ENCODE measurements at places on chromosomes 7 and 10.
A peak's percentile ranks its signal among the peaks of the same experiment; 100 is the strongest.

GRCh38 chr7:88431882-88432281 is 125.2 kb upstream of the STEAP4 start:
- no peak for DNase-seq

GRCh38 chr10:77744245-77744644 is 106.6 kb upstream of the KCNMA1 start:
- DNase-seq = no peak

- DNase-seq = no peak
These were observed 13.7 kb downstream of the INPP5A start for GRCh38 chr10:132551093-132551807.

DNA sequence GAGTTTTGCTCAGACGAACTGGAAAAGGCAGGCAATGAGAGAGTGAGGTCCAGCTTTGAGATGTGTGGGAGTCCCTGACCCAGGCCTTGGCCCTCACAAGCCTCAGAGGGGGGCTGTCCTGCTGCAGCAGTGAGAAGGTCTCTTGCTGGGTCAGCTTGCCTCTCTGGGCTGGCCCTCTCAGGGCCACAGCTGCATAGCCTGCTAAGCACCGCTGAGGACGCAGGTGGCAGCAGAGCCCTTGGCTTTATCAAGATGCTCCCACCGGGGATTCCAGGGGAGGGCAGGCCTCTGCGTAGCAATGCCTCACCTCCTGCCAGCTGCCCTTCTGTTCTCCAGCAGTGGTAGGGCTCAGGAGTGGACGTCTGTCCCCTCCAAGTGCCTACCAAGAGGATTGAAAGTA is 128.7 kb downstream of the COBL start:
- DNase-seq = no peak

GRCh38 chr7:139022286-139022685 is 13.6 kb downstream of the ZC3HAV1L start:
- no peak for DNase-seq

GRCh38 chr10:33556103-33556502 is 221.6 kb upstream of the NRP1 start:
- DNase-seq = no peak

GRCh38 chr7:55274156-55274555 is 91.0 kb upstream of the LANCL2 start:
- DNase-seq = no peak

GRCh38 chr7:10998996-10999757 is 25.5 kb downstream of the PHF14 start:
- no peak for DNase-seq

- DNase-seq = no peak
These were observed 79.8 kb downstream of the ABI1 start for GRCh38 chr10:26780793-26781601.

DNA sequence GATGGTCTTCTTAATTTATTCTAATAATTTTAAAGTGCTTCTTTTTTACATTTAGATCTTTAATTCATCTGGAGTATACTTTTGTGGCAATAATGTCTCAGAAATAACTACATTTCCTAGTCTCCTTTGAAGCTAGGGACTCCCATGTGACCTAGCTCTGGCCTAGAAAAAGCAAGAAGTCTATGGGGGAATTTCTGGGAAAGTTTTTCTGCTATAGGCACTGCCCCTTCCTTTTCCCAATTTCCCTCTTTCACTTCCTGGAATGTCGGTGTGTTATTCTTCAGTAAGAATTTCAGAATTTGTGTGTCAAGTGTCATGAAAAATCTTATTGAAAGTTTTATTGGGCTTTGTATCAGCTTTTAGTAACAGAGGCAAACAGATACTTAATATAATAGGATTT is 94.6 kb upstream of the LRRC4 start:
- no peak for DNase-seq

DNA sequence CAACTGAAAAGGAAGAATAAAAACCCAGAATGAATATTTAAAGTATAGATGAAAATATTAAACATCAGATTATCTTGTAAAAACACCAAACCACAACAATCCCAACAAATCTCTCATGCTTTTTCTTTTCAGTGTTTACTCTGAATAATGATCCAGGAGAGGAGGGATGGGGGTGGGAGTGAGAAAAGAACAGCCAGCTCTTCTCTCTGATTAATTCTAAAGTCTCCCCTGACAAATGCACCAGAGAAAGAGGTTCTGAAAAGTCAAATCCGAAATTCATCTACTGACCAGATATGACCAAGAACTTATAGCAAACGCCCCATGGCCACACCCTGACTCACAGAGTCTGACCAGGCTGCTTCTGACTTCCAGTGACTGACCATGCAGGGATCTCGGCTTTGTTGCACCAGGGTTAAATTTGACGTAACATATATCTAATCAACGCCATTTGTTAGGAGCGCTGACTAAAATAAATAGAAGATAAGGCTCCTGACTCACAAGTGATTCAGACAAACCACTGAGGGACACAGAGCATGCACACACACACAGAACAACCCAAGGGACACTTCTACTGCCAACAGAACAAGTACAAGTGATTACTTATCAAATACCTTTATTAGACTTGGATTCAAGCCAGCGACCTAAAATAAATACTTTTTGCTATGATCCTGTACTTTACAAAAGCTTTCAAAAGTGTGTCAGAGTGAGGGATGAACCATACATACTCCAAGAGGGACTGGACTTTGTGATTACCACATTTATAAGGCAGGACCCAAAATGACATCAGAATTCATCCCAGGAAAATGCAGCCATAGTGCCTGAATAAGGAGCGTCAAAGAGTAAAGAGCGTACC is 9.3 kb upstream of the SPOCK2 start:
- peak; percentile 75 for DNase-seq

DNA sequence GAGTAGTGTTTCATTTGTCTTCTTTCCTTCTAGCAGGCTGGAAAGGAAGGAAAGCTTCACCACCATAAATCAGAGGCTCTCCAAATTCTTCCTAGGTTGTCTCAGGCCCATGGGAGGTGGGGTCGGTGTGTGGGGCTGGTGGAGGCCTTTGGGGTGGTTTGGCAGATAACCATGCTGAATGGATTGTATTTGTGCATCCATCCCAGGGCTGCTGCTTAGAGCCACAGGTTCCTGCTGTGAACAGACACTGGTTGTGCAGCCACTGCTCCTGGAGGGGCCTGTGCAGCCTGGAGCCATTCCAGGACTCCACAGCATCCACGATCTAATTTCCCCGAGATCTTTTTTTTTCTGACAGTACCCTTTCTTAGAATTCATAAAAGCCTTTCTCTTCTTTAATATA is 741.8 kb downstream of the SUGCT start:
- no peak for DNase-seq

- no peak for DNase-seq
These were observed 160.7 kb downstream of the MAD1L1 start for GRCh38 chr7:2072042-2072441.

- no peak for DNase-seq
These were observed 115.5 kb upstream of the DIP2C start for GRCh38 chr10:804787-805619.

GRCh38 chr7:108136191-108136688 is 6.1 kb upstream of the LAMB4 start:
- no peak for DNase-seq

GRCh38 chr10:96411716-96412320 is 53.0 kb upstream of the OPALIN start:
- DNase-seq = no peak

GRCh38 chr10:31706464-31707092 is 222.1 kb downstream of the ARHGAP12 start:
- no peak for DNase-seq

DNA sequence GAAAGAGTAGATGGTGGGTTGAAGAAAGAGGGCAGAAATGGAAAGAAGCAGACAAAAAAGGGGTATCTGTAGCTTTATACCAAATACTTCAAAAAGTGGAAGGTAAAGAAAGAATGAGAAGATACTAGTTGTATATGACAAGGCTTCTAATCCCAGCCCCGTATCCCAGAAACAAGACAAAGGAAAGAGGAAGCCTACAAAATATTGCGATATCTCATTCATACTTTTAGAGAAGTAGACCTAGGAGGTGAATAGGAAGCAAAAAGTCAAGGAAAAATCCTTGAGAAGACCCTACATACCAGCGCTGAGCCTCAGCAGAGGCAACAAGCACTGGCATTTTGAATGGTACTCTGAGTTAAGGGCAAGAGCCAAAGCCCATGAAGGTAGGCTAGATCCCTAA is 26.6 kb downstream of the PHTF2 start:
- no peak for DNase-seq

GRCh38 chr7:13197501-13197900 is 510.1 kb downstream of the ARL4A start:
- DNase-seq = no peak

DNA sequence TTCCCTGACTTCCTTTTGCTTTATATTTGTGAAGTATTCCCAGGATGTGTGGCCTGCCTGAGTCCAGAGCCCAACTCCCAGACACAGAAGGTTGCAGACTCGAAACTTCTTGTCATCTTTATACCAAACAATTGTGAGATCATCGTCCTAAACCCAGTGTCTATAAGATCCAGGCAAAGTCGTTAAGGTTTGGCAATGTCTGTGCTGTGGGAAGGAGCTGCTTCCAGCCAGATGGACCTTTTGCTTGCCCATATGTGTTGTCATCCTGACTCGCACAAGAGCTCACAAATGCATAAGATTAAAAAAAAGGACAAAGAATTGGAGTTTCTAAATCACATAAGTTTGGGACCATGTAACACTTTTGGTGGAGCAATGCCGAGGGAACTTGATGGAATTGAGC is 37.0 kb downstream of the WNT2 start:
- DNase-seq = no peak

- no peak for DNase-seq
These were observed 88.8 kb upstream of the KIF5B start for GRCh38 chr10:32144817-32145688.

DNA sequence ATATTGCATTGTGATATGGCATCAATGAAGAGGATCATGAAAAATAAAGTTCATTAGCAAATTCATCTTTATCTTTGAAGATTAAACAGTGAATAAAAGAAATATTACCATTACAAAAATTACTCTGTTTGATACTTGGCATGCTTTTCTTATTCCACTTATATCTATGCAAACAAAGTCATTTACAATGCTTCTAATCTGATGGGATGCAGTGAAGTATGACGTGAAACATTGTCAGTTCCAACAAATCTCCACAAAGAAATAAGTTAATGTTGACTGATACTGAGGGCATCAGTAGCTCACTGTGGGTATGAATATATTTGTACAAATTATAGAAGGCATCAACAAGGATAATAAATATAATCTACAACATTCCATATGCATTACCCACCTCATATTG is 672.8 kb upstream of the POT1 start:
- DNase-seq = no peak

DNA sequence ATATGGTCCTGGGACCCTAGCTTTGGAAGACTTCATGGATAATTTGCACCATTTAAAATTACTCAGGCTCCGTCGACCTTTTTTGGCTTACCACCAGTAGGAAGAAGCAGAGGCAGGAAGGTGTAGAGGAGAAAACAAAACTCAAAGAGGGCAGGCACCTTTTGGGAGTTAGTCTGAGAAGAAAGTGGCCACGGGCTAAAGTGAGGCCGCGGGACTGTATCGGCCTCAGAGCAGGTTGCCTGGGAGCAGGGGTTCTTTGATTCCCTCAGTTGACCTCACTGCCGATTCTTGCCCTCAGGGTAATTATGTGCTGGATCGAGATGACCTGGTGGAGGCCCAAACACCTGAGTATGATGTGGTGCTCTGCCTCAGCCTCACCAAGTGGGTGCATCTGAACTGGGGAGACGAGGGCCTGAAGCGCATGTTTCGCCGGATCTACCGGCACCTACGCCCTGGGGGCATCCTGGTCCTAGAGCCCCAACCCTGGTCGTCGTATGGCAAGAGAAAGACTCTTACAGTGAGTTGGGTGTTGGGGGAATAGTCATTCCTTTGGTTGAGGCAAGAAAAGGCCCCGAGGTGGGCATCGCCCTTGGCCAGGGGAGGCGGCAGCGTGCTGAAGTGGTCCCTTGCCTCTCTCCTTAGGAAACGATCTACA is 3.1 kb downstream of the MEPCE start:
- no peak for DNase-seq

DNA sequence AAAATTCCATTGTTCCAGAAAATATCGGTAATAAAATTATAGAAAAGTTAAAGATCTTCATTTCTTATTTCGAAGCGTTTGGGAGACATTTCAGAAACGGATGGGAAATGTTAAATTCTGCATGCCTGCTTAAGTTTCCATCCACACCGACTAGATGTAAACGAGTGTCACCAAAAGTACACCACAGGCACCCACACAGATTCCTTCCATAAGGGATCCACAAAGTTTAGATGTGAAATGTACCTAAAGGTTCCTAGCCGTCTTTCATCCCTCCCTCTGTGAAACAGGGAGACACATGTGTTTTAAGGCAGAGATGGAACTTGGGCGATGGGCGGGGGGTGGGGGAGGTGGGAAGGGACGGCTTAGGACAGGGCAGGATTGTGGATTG is 621 bp upstream of the CAV1 start:
- DNase-seq = no peak

- DNase-seq = no peak
These were observed 104.7 kb upstream of the PCBD1 start for GRCh38 chr10:70993051-70993450.

DNA sequence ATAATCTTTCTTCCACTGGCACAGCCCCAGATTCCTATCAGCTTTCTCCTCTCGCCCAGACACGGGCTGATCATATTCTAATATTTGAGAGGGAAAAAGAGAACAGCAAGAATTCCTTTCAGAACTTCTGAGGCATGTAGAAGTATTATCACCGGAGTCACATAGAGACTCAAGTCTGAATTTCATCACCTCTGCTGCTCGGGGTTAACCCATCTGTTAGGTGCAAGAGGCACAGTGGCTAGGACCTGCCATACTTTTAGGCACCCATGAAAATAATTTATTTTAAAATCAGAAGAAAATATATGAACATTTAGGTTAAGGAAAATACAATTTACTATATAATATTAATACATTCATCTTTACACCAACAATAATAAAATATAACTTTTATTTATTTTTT is 21.0 kb downstream of the PANK1 start:
- no peak for DNase-seq

- no peak for DNase-seq
These were observed 5.7 kb upstream of the OR2F2 start for GRCh38 chr7:143929224-143929920.

DNA sequence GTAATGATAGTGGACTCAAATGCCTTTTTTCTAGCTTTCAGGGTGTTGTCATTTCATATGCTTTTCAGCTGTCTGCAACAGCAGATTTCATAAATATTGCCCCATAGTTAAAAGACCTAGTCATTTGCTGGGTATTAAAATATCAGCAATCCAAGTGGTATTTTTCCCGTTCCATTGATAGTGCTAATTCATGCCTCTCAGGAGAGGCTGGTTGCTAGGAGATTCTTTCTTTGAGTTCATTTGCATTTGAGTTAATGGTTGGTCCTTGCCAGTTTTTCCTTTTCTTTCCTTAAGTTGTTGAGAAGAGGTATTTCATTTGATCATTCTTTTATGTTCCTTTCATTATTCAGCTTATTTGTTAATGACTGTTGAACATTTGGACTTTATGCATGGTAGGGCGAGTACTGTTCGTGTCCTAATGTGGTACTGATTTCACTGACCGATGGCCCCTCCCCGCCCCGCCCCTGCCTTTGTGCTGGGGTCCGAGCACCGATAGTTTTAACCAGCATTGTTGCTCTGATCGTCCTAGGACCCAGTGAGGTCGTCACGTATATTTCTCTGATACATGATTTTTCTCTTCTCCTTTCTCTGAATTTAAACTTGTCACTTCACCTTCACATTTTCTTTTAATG is 128.6 kb downstream of the CCNY start:
- no peak for DNase-seq
